ENCODE measurements at places on chromosomes 3 and 15.

DNA sequence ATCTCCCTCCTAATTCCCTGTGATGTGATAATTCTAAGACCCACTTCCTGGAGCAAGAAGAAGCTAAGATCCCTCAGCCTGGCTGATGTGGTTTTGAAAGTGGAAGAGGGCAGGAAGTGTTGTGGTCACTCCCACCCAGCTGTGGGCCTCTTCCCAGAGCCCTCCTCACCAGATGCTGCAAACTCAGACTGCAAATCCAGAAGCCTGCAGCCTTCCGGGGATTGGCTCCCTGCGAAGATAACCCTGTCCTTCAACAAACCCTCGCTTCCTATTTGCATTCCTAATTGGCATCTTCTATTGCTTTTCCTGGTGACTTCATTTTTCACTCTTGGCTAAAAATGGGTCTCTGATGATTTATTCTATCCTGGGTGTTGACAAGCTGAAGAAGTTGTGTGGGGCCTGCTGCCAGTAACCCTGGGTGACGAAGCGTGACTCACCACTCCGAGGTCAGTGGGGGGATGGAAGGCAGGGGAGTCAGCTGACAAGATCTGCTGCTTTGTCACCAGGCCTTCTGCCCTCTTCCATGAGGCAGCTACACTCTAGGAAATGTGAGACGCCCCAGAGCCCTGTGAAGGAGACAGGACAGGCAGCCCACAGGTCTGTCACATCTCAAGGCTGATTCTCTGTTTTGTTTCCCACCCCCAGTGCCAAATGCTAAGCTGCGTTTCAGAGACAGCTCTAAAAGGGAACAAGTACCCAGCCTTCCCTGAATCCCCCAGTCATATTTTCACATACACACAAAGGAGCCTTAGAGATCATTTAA, 99.7 kb upstream of the LIPC start:
- H3K4me1 ChIP-seq: peaks cover 21% of the 10 kb centered on the region
- H3K27me3 ChIP-seq: no peaks in the 10 kb centered on the region
- DNase-seq: peak; percentile 40
- no peaks in the 10 kb centered on the region for H3K36me3 ChIP-seq
- peak overlapping the region; percentile 58 for H3K27ac ChIP-seq

- H3K27ac ChIP-seq: no peak overlapping the region
- peaks cover 1% of the 10 kb centered on the region for H3K36me3 ChIP-seq
- DNase-seq: no peak
- H3K27me3 ChIP-seq: no peaks in the 10 kb centered on the region
Observed at GRCh38 chr15:72334842-72335241, 14.9 kb upstream of the CELF6 start.

- no peak for DNase-seq
- no peaks in the 10 kb centered on the region for H3K27me3 ChIP-seq
- no peaks in the 10 kb centered on the region for H3K36me3 ChIP-seq
- H3K27ac ChIP-seq: no peak overlapping the region
Observed at GRCh38 chr3:175914785-175915184, 1055.7 kb downstream of the NAALADL2 start.

- H3K36me3 ChIP-seq: peaks cover 2% of the 10 kb centered on the region
- no peak overlapping the region for H3K4me3 ChIP-seq
- no peak overlapping the region for H3K27ac ChIP-seq
- peaks cover 7% of the 10 kb centered on the region for H3K4me1 ChIP-seq
- H3K27me3 ChIP-seq: no peaks in the 10 kb centered on the region
Observed at GRCh38 chr3:161067335-161067734, 37.8 kb downstream of the B3GALNT1 start.

DNA sequence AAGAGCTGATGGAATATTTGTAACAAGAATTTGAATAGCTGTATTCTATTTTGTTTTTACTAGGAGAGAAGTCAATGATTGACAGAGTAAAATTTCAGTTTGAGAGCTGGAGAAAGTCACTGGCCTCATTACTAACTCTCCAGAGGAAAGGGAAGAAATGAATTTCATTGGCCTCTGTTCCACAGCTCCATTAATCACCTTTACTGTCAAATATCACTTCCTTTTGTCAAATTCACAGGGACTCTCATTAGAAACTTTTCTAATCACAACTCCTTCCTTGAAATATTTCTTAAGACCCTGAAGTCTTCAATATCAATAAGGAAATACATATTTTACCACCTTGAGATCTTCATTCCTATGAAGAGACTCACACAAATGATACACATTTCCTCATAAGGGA, 379.9 kb upstream of the RASGRP1 start:
- no peak for DNase-seq
- H3K27ac ChIP-seq: no peak overlapping the region
- no peaks in the 10 kb centered on the region for H3K4me1 ChIP-seq
- no peaks in the 10 kb centered on the region for H3K36me3 ChIP-seq
- H3K4me3 ChIP-seq: no peak overlapping the region

DNA sequence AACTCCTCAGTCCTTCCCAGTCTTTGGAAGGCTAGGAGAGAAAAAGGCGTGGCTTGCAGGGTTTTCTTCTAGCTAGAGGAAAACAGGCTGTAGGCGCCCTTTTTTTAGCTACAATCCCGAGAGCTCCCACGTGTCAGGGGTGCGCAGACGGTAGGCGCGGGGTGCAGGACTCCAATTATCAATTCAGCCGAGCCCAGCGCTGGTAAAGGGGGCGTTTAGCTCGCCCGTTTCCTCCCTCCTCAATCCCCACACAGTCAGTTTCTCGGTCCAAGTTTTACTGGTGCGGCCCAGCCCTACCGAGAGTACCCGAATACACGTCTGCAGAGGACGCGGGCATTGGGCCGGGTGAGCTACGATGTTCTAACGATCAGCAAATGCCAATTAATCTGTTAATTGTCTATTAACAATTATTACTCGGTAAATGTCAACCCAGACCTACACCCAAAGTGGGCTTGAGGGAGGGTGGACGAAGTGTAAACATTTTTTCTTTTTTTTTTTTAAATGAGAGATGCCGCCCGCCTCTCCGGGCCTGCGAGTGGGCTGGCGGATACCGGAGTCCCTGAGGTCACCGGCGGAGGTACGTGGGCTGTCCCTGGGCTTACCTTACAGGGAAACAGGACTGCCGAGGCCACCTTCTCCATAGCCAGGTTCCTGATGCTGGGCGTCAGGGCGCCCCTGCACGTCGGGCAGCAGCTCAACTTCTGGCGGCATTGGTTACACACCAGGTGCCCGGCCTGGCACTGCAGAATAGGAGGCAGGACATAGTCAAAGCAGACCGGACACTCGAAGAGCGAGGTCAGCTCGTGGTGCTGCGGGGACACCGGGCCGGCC, 923 bp downstream of the SIAH2 start:
- peak overlapping the region; percentile 66 for H3K4me3 ChIP-seq
- H3K27me3 ChIP-seq: no peaks in the 10 kb centered on the region
- no peak overlapping the region for H3K27ac ChIP-seq
- DNase-seq: peak; percentile 41
- H3K36me3 ChIP-seq: peaks cover 7% of the 10 kb centered on the region

GRCh38 chr3:139134678-139135372, 90.1 kb upstream of the PRR23C start:
- DNase-seq: no peak
- no peak overlapping the region for H3K4me3 ChIP-seq
- H3K27me3 ChIP-seq: no peaks in the 10 kb centered on the region
- H3K27ac ChIP-seq: no peak overlapping the region
- no peaks in the 10 kb centered on the region for H3K36me3 ChIP-seq

GRCh38 chr3:140336465-140336864, 341.4 kb upstream of the TRIM42 start:
- no peaks in the 10 kb centered on the region for H3K27me3 ChIP-seq
- no peaks in the 10 kb centered on the region for H3K36me3 ChIP-seq
- no peak for DNase-seq
- H3K4me3 ChIP-seq: no peak overlapping the region

GRCh38 chr3:45771831-45772230, 24.5 kb downstream of the SLC6A20 start:
- no peak overlapping the region for H3K4me3 ChIP-seq
- no peak for DNase-seq
- H3K27me3 ChIP-seq: peaks cover 6% of the 10 kb centered on the region
- H3K36me3 ChIP-seq: no peaks in the 10 kb centered on the region
- no peaks in the 10 kb centered on the region for H3K4me1 ChIP-seq

GRCh38 chr3:6108957-6109356, 752.0 kb upstream of the GRM7 start:
- H3K27me3 ChIP-seq: no peaks in the 10 kb centered on the region
- no peak for DNase-seq
- no peak overlapping the region for H3K4me3 ChIP-seq
- H3K4me1 ChIP-seq: no peaks in the 10 kb centered on the region

Measured in neuronal stem cell (in vitro differentiated cells).